ENCODE measurements at places on chromosomes 5 and 9.

DNA sequence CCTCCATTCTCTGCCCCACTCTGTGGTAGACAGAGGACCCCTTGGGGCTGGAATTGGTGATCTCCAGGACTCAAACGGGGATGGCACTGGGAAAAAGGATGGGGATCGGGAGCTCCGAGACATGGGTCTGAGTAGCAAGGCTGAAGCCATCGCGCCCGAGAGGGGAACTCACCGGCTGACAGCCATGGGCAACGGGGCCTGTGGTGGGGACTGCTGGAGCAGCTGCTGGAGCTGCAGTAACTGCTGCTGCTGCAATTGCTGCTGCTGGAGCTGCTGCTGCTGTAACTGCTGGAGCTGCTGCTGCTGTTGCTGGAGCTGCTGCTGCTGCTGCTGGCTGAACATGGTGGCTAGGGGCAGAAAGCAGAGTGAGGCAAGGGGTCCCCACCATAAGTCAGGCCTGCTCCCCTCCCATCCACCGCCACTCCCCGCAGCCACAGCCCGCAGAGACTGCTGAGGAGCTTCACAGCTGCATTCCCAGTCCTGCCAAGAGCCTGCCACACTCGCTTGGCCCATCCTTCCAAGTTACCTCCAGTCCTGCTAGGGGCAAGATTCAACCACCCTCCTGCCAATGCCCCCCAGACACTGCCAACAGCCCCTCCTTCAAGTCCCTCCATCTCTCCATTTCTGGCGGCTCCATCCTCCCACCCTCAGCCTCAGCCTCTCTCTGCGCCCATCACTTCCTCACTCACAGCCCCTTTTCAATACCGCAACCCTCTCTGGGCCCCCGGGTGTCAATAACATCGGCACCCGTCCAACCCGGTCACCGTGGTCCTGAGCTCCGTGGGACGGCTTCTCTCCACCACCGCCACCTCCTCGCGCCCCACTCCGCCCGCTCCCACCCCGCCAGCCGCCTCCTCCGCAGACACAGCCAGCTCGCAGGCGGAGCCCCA, 611 bp downstream of the CIZ1 start:
- no peak for DNase-seq

DNA sequence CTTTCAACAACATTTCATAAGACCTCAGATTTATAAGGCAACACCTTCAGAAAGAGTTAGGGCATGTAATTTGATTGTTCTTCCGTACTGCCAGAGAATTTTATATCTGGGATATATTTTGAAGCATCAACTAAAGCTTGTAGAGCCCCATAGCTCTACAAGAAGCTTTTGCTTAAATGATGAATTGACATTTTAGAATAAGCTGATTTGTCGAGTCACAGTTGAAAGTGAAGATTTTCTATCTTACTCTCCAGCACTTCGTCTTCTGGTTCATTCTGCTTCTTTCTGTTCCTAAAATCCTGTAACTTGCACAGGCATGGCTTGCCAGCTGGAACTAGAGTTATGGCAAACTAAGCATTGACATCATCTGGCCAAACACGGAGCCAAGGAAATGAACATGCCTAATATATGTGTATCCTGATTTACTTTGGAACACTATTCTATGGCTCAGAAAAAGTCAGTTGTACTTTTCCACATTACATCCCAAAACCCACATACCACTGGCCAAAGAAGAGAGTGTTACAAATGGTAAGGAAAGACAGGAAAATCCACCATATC, 68.6 kb upstream of the MAST4 start:
- no peak for DNase-seq

GRCh38 chr5:94276751-94277150, 341.7 kb downstream of the KIAA0825 start:
- no peak for DNase-seq

DNA sequence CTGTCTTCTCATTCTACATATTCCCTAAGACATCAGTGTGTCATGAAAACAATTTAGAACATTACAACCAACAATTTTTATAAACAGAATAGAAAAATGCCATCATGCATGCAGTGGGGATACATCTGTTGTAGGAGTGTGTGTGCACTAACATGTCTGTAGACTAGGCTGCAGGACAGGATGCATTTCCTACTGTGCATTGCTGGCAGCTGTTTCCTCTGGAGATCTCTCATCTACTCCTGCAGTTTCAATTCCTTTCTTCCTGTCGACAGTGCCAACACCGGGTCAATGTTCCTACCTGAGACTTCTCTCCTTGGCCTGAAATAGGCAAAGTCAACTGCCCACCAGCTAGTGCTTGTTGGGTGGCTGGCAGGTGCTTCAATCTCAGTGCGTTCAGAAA, 69.8 kb downstream of the ANKH start:
- no peak for DNase-seq

DNA sequence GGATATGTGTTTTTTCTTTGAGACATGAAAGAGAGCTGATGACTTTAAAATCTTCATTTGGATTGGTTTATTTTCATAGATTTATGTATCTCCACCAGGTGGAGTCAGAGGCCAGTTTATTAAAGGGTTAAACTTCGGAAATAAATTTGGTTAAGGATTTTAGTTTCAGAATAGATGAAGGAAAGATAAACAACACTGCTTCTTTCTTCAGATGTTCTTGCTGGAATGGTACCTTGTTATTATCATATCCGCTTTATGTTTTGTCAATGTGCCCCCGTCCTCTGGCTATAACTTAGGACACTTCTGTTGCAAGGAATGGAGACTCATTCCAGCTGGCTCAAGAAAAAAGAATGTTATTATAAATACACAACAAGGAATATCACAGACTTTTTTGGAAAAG, 81.2 kb downstream of the ALDH1A1 start:
- peak; percentile 65 for DNase-seq

- DNase-seq: peak; percentile 65
Observed at GRCh38 chr9:76321195-76321828, 72.9 kb downstream of the RFK start.

DNA sequence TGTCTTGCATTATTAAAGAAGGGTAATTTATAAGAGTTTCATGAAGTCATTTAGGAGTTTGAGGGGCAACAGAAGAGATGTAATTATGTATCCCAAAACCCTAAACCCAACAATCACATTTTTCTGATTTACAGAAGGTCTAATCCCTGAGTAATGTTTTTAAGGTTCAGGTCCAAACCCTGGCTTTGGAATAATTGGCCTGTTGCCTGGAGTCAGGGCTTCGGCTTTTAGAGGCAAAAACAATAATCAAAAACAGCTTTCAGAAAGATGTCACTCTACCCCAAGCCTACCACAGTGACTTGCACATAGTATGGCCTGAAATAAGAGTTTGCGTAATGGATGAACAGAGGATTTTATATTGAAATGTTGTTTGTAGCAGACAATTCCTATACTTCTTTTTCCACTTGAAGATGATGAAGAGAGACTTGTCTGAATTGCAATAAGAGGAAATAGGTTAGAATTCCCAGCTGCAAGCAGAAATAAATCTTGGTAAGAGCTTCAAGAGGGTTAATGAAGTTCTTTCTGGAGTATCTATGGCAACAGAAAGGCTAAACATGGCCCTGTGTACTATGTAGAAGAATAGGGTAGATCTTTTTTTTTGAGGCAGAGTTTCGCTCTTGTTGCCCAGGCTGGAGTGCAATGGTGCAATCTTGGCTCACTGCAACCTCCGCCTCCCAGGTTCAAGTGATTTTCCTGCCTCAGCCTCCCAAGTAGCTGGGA, 152.0 kb downstream of the GPBP1 start:
- DNase-seq: no peak

- DNase-seq: no peak
Observed at GRCh38 chr5:6264394-6264793, 114.0 kb downstream of the MED10 start.

- DNase-seq: no peak
Observed at GRCh38 chr5:170404398-170404797, 15.2 kb upstream of the KCNMB1 start.

GRCh38 chr5:159104759-159105144, 5.0 kb upstream of the EBF1 start:
- no peak for DNase-seq

DNA sequence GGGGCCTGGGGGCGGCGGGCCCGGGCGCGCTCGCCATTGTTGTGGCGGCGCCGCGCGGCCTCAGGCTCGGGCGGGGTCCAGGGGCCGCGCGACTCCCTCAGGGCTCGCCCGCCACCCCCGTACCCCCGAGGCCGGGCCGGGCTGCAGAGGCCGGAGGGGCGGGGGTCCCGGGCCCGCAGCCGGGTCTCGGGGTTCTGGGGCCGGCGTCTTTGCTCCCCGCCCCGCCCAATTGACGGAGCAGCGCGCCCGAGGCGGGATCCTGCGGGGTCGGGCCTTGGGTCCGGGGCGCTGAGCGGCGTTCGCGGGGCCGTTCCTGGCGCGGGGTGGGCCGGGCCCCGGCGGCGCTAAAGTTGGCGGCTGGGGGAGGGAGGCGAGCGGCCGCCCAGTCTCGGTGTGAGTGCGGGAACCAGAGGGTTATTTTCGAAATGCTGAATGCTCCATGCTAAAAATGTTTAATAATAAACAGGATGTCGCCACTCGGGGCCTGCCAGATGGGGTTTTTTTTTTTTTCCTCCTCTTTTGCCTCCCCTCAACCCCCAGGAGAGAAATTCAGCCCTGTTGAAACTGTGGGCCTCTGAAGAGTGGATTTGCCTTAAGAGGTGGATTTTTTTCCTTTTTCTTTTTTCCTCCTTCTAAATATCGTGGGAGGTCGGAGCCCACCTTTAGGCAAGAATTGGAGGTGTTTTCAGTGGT, 724 bp downstream of the PRRC2B start:
- peak; percentile 51 for DNase-seq

GRCh38 chr9:37309136-37309535, 113.4 kb upstream of the GRHPR start:
- DNase-seq: no peak

DNA sequence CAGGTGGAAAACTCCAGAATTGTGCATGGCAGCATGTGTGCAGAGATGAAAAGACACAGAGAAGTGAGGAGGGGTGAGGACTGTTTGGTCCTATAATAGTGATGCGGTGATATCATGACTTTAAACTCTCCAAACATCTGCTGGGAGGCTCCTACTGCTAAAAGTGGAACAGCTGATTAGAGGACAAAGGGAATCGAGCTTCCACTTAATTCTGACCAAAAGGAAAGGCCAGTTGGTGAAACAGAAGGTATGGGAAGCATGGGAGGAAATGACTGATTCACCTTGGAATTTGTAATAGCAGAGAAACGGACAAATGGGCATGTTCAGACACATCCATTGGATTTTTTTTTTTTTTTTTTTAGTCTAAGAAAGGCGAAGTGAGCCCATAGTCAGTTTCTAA, 67.5 kb upstream of the MAMDC2 start:
- peak; percentile 98 for DNase-seq

- no peak for DNase-seq
Observed at GRCh38 chr9:68953771-68954170, 60.1 kb downstream of the PRKACG start.

GRCh38 chr5:149849966-149850910, 94.4 kb downstream of the PDE6A start:
- no peak for DNase-seq

DNA sequence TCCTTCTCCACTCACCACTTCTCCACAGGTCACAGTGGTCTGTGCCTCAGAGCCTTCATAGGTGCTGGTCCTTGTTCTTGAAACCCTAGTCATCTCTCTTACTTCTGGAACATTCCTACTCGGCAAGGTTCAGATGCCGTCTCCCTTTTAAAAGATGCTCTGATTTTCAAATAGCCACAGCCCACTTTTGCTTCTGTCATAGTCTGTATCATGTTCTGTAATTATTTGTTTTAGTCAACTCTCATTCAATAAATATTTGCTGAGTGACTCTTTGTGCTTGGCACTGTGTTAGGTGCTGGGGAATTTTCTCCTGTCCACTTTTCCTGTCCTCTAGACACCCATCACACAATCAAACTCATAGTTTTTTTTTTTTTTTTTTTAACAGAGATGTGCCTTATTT, 181.3 kb upstream of the IL12B start:
- DNase-seq: no peak

DNA sequence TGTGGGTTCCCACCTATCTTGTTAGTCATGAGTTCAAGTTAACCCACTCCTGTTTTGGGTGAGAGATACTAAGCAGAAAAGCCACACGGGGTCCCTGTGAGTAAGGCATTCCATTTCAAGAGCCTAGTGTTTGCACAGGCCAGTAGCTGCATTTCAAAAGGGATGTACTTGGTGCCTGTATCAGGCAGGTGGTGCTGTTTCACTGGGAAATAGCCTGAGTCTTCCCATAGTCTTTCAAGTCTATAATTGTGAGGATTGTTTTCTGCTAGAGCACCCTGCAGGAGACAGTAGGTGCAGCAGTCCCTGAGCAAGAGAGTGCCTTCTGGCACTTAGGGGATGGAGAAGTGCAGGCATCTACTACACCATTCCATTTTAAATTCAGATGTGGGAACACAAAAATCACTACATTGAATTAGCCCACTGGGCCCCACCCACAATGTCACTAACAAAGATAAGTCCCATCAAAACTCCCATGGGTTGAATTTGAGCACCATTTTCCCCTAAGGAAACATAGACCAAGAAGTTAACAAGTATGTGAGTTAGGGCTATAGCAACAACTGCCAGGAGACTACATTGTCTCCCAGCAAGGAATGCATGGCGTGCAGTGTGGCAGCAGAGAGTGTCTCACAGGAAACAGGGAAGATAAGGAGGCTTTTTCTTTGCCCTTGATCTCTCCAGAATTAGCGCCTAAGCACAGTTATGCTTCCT, 263.2 kb downstream of the COX7C start:
- DNase-seq: peak; percentile 86

DNA sequence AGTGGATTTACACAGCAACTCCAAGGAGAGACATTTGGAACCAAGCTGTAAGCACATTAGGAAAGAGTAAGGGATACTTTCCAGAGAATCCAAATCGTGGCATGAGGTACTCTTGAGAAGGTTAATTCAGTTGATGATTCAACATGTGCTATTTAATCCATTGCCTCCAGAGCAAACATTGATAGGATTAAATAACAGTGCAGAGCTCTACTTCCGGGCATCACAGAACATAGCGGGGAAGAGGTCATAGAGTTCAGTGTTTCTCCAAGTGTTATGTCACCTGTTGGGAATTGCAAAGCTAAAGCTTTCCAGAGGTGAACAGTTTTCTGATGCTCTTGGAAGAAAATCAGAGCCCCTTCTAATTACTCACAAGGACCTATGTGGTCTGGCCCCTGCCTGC, 127.5 kb downstream of the PPP2R2B start:
- DNase-seq: peak; percentile 90

DNA sequence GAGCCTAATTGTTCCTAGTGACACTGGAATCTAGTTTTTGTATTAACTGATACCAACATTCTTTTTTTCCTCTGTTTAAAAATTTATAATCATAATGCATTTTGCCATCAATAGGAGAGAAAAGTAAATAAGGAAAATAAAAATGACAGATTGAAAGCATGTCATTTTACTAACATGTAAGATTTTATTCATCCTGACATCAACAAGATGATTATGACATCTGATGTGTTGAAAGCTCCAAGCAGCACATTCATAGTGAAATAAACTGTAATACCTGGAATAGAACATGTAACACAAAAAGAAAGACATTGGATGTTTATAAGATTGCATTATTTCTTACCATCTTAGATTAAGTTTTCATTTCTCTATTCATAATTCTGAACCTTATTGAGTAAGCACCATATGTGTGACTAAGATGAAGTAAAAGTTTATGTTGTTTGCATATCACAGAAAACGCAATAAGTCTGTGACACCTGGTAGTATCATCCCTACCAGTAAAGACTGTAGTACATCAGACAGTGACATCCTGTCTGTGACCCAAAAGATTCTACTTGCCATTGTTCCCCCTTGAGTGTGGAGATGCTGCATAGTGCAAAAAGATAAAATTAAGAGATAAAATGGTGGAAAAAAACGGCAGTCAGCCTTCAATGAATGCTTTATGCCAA, 225.6 kb downstream of the PCSK5 start:
- DNase-seq: no peak
